ENCODE measurements at places on chromosomes 1 and 21.

- no peak for DNase-seq
Observed at GRCh38 chr1:43031316-43032203, 72.9 kb upstream of the SLC2A1 start.

GRCh38 chr21:44848821-44849521 is 24.5 kb downstream of the PTTG1IP start:
- DNase-seq = no peak

DNA sequence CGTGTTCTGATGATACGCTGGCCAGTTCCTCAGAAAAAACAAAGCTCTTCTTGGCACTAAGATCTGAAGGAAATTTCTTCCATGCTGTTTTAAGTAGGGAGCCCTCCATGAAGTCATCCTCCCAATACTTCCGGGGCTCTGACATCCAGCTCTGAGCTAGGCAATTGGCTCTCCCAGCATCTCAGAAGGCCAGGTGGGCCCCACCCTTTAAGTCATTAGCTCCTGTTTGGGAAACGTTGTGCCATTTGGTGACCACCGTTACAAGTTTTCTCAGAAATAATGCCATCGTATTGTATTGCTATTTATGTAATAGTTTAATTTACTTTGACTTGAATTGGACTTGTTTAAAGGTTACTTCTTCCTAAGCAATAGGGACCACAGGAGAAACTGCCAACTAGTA is 130.3 kb upstream of the EDN2 start:
- DNase-seq = no peak

DNA sequence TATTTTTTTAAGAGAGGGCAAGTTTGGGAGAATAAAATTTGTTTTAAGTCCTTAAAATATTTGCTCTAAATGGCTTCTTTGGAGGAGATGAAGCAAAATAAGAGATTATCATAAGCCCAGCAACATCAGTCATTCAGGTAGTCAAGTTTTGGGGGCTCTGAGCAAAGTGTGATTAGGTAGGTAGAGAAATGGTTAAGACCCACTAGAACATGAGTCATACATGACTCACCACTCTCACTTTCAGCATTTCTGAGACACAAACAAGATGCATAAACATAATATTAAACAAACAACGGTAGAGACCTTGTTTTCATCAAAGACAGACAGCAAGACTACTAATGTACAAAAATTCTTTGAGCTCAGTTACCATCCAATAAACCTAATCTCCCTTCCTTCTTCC is 272.2 kb downstream of the LMO4 start:
- no peak for DNase-seq

GRCh38 chr21:42653231-42654061 is at the start of gene PDE9A:
TSS of gene PDE9A (plus strand) at chr21:42653621. CDS start at chr21:42653815, 194 bp downstream.
- peak; percentile 24 for DNase-seq

GRCh38 chr21:26501495-26502021 is 71.5 kb downstream of the CYYR1 start:
- DNase-seq = no peak

- no peak for DNase-seq
Observed at GRCh38 chr1:237525102-237525501, 365.6 kb downstream of the ZP4 start.

- no peak for DNase-seq
Observed at GRCh38 chr21:37724201-37724600, 192.1 kb downstream of the KCNJ6 start.

DNA sequence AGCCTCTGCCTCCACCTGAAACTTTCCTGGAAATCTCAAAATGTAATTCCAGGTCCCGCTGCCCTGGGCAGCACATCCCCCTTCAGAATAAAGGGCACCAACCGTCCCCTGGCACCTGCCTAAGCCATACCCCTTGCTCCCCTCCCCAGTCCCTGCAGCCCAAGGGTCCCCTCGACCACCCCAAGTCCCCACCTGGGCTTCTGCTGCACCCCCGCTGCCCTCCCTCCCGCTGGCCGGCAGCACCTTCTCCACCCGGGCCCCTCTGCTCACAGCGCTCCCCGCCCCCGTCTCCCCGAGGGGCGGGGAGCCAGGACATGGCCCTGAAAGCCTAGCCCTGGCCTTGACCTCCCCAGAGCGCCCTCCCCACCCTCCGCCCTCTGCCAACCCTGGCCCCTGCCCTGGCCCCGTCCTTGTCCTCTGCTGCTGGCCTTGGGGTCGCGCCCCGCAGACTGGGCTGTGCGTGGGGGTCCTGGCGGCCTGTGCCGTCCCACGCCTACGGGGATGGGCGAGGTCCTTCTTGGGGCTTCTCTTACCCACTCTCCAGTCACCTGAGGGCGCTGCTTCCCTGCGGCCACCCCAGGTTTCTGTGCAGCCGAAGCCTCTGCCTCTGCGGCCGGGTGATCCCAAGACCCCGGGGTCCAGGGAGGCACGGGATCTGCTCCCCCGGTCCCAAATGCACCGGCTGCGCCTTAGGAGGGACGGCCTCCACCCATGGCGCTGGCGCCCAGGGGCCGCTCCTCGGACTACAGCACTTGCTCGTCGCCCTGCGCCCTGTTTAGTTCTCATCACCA is 41.7 kb downstream of the WDR4 start:
- DNase-seq = no peak

DNA sequence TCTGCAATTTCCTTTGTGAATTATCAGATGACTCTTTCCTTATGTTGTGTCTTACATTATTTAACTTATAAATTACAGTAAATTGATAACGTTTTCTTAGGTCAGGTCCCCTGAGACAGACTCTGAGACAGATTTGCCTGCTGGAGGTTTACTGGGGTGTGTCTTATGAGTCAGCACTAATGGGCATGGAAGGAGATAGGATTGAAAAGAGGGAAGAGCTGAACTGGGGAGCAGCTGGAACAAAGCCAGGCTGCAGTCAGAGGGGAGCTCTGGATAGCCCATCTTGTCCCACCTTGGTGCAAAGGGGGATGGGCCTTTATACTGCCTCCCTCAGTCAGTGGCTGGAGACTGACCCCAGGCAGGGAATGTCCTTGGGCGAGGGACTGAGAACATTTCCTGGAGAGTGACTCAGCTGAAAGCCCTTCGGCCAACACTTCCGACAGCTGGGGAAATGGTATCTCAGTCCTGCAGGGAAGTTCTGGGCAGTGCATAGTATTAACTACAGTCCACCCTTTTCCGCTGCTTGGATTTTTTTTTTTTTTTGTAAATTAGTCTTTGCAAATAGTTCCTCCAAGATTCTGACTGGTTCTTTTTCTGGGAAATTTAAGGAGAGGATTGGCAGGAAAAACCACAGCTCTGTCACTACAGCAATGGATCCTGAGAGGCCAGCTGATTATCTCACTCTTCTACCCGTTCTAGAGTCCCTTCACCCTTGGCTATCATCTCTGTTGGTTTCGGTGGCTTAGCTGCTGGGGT is 39.1 kb upstream of the CDC42BPA start:
- no peak for DNase-seq

GRCh38 chr1:24850328-24850920 is 79.7 kb downstream of the RUNX3 start:
- DNase-seq = no peak

- no peak for DNase-seq
Observed at GRCh38 chr21:38295997-38296764, 39.4 kb downstream of the KCNJ15 start.

DNA sequence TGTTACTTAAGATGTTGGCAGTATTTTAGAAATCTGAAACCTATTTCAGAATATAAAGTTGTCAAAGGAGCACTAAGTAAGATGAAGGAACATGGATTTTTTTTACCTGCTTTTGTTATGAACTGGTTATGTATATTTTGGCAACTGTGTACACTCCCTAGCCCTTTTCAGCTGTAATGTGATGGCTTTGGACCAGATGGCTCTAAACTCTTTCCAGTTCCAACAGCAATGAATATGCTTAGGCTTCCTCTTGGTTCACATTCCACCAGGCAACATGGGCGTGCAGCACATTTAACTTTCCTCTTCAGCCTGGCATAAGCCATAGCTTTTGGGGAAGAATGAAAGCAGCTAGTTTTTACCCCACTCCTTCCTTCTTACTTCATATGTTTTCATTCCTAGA is 95.6 kb upstream of the ADAMTS5 start:
- no peak for DNase-seq

GRCh38 chr1:28744184-28744583 is 7.4 kb downstream of the YTHDF2 start:
- no peak for DNase-seq
